ENCODE measurements at places on chromosomes 13 and 19. TPM values are rescaled to one million over a fixed set of nuclear protein-coding genes. Genes with fewer than 3 reads are reported as not detected.

MAG gene
- total RNA-seq = not detected

ZNF296 gene
- 0.51 TPM for total RNA-seq

ZNF43 gene
- 10.7 TPM for total RNA-seq

KIR2DL1 gene
- not detected for total RNA-seq

CYSLTR2 gene
- not detected for total RNA-seq

MUC16 gene
- total RNA-seq = under 0.01 TPM

ZFP82 gene
- total RNA-seq = 5.2 TPM
